CD4-positive, alpha-beta memory T cell (primary cell): ENCODE measurements at places on chromosomes 5 and 9. TPM values are rescaled to one million over a fixed set of nuclear protein-coding genes. Genes with fewer than 3 reads are reported as not detected.

Gene UGT3A1
- not detected for polyA plus RNA-seq

Gene IL4
- not detected for polyA plus RNA-seq

DNA sequence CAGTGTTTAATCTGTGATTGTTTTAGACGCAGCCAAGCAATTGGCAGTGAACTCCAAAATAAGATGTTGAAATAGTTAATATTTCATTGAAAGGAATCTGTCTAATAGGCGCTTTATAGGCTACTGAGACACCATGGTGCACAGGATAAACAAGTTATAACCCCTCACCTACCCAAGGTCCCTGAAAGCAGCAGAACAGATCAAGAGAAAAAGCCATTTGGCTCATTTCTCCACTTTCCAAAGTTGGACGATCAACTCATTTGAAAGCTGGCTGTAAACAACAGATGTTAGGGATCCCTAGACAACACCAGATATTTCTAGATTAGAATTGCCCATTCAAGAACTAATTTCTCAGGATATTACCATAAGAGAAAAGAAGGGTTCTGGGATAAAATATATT, 4.9 kb downstream of the PUM3 start:
- no peaks in the 10 kb centered on the region for H3K27me3 ChIP-seq
- H3K4me3 ChIP-seq = no peak overlapping the region
- peaks cover 24% of the 10 kb centered on the region for H3K4me1 ChIP-seq
- DNase-seq = no peak
- H3K27ac ChIP-seq = no peak overlapping the region
- peaks cover 11% of the 10 kb centered on the region for H3K36me3 ChIP-seq

- DNase-seq = no peak
- H3K4me1 ChIP-seq = no peaks in the 10 kb centered on the region
- H3K27me3 ChIP-seq = no peaks in the 10 kb centered on the region
- no peaks in the 10 kb centered on the region for H3K36me3 ChIP-seq
- no peak overlapping the region for H3K4me3 ChIP-seq
Measured at GRCh38 chr5:150059623-150060022, 26.7 kb downstream of the CSF1R start.

DNA sequence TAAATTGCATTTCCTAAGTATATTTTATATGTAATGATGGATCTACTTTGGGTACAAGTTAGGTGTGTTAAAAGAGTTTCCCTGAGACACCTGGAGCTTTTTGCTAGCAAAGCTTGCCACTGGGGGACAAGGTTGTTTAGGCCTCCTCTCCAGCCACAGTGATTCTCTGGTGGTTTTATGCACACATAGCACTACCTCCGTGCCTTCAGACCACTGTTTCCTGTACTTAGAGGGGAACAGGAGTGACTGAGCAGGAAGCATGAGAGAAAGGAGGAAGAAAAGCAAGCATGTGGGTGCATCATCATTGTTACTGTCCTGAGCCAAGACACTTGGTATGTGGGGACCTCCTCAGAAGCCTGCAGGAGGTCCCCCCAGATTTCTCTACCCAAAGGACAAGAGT, 272.1 kb downstream of the RASEF start:
- H3K27ac ChIP-seq = no peak overlapping the region
- no peak overlapping the region for H3K4me3 ChIP-seq
- H3K27me3 ChIP-seq = no peaks in the 10 kb centered on the region
- no peak for DNase-seq

GRCh38 chr5:66987949-66988838, 208.4 kb downstream of the CD180 start:
- no peaks in the 10 kb centered on the region for H3K27me3 ChIP-seq
- no peak overlapping the region for H3K27ac ChIP-seq
- DNase-seq = no peak
- no peak overlapping the region for H3K4me3 ChIP-seq
- H3K36me3 ChIP-seq = no peaks in the 10 kb centered on the region
